ENCODE measurements at places on chromosomes 11 and 22.

DNA sequence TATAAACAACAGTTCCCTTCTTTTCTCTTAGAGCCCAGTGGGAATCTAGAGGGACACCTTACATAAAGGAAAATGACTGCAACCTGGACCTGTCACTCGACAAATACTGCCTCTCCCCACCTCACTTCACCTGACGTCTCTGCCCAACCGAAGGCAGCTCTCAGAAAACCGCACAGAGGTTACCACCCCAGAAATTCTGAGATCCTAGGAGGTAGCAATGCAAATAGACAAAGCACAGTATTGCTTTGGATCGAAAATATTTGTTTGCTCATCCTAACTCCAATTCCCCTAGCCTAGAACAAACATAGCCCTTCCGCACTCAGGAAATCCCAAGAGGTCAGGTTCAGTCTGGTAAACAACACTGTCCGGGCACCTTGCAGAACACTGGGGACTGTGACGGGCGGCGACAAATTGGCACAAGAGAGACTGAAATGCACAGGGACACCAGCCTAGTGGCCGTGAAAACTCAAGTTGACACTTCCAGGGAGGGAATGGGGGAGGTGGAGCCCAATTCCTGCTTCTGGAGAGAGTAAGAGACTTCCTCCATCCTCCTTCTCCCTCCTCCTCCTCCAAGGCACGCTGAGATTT is 420 bp upstream of the TRIM44 start:
- DNase-seq, result no peak

DNA sequence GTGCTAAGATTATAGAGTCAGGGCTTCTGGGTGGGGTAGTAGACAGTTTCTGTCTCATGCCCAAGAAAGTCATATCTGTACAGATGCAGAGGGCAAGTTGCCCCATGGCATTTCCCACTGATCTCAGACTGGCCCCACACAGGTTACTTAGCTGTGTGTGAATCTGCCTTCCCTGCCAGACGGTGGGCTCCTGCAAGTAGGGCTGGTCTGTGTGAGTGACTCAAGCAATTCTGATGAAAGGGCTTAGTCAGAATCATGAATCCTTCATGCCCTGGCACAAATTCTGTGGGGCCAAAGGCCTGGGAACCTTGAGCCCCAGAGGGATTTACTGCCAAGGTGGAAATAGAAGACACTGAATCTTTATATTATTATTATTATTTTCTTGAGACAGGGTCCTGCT is 30.4 kb downstream of the USH1C start:
- no peak for DNase-seq

DNA sequence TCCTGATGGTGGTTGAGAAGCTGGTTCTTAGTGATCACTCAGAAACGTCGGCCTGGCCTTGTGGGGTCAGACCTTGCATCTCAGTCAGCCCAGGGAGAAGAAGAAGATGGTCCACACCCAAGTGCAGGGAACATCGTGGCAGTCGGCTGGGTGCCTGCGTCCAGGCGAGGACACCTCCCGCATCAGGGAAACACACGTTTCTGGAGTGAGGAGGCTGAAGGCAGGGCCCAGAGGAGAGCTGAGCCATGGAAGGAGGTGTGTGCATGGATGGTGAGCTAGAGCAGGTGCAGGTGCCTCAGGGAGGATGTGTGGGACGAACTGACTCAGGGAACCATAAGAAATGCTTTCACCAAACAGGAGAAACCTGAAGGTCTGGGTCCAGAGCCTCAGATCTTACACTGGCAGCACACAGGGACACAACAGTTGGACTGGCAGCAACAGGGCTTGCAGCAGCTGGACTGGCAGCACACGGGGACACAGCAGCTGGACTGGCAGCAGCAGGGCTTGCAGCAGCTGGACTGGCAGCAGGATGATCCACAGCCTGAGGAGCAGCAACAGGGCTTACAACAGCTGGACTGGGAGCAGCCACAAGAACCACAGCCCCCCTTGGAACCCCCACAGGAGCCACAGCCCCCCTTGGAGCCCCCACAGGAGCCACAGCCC is 632 bp downstream of the KRTAP5-2 start:
- DNase-seq, result no peak

DNA sequence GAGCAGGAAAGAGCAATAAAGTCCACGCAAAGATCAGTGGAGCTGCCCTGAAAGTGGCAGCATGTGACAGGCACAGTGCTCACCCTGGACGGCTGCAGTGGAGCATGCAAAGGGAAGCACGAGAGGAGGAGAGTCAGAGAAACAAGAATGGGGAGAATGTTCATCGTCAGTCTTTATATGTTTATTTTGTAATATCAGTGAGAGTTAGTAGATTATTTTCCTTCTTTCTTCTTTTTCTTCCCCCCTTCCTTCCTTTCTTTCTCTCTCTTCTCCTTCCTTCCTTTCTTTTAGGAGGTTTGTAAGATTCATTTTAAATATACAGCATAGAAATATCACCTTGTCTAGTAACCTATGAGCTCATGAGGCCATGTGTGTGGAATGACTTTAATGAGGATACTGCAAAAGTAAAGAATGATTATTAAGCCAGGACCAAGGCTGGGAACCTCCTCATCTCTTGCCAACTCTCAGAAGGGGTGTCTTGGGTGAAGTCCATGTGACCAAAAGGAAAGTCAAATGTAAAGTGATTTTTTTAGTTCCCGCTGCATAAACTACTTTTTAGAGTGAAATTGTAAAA is 321.1 kb downstream of the AASDHPPT start:
- no peak for DNase-seq

GRCh38 chr11:5604896-5605295 is 8.5 kb downstream of the TRIM6 start:
- no peak for DNase-seq

- no peak for DNase-seq
Measured at GRCh38 chr11:17812865-17813187, 78.2 kb downstream of the KCNC1 start.

DNA sequence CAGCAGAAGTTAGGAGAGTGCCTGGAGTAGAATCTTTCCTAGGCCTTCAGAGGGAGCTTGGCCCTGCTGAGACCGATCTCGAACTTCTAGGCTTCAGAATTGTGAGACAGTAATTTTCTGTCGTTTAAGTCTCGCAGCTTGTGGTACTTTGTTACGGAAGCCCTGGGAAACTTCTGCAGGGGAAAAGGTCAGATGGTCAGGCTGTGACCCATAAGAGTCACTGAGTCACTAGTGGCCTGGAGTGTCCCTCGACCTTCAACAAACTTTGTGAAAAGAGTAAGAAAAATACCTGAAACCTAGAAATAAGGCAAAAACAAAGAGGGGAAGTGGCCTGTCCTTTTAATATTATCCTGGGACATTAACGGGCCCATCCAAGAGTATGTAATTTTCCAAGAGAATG is 34.6 kb downstream of the CSNK2A3 start:
- no peak for DNase-seq

GRCh38 chr11:131591051-131591461 is 220.6 kb downstream of the NTM start:
- no peak for DNase-seq

All from activated CD4-positive, alpha-beta T cell treated with anti-CD3 and anti-CD28 coated beads, Interleukin-2, amount 50 U/mL, for 48 hours (primary cell).